GF-D8 (cell line): ENCODE measurements at places on chromosomes 1 and 21.

DNA sequence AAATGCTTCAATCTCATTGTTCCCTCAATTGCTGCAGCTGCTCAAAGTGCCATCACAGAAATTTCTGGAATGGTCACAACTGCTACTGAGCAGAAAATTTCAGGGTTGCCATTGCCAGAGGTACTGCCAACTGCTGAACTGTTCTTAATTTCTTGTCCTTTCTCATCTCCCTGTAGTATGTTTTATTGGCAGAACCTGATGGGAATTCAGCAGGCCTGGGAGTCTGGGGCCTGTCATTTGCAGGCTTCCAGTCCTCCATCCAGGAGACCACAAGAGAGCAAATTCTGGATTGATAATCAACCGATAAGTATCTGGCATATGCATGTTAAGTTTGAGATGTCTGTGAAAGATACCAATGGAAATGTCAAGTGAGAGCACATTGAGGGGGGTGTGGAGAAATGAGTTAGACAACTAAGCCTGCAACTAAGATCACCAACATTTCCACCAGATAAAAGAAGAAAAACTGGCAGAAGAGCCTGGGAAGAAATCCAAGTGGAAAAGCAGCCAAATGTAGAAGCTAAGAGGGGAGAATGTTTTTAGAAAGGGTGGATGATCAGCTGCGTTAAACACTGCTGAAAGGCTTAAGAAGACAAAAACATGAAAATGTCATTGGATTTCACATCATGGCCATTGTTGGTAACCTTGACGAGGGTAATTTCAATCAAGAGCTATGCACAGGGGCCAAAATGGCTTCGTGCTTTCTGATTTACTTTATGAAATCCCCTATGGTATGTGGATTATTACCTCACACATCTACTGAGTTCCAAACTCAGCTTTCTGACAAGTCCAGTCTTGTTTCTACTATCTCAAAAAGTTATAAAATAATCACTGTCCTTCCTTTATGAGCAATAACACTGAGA lies 648.1 kb downstream of the PLPP3 start:
- no peak for DNase-seq

- DNase-seq, result no peak
Measured at GRCh38 chr1:80341021-80341420, 1334.5 kb upstream of the ADGRL4 start.

GRCh38 chr1:216560527-216560926 lies 137.3 kb upstream of the USH2A start:
- DNase-seq, result no peak

GRCh38 chr1:200166411-200166810 lies 138.9 kb downstream of the NR5A2 start:
- DNase-seq, result no peak

DNA sequence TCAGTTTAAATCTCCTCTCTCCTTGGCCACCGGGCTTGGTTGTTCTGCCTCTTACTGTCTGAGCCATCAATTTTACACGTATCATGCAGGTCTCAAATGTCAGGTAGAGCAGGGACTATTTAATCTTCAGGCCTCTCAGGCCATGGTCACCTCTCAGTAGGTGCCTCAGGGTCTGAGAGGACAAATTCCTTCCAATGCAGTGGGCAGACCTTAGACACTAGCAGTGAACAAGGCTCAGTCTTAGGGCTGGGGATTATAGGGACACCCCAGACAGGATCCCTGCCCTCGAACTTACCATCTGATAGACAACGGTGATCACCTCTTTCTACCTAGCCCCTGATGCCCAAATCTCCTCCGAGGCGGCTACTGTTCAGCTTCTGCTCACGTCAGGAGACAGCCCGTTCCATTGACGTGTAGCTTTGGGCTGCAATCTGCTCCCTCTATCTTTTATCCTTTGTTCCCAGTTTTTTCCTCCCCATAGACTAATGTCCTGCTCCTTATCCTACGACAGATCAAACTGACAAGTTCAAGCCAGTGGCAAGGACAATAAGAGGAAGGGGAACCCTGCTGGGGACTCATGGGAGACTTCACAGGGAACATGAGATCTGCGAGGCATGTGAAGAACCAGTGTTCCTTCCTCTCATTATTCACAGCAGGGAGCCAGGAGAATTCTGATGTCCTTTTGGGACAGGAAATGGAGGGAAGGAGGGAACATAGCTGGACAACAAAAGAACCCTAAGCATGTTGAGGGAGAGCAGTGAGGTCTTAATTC lies 1.4 kb upstream of the MYOG start:
- no peak for DNase-seq

- no peak for DNase-seq
Measured at GRCh38 chr1:4301007-4301406, 353.4 kb upstream of the AJAP1 start.

- DNase-seq, result no peak
Measured at GRCh38 chr21:37742532-37742931, 173.7 kb downstream of the KCNJ6 start.

GRCh38 chr1:23483321-23484252 lies at the start of gene ASAP3:
ASAP3 (minus strand) TSS chr1:23484179; CDS start chr1:23484133, 46 bp downstream.
- no peak for DNase-seq

DNA sequence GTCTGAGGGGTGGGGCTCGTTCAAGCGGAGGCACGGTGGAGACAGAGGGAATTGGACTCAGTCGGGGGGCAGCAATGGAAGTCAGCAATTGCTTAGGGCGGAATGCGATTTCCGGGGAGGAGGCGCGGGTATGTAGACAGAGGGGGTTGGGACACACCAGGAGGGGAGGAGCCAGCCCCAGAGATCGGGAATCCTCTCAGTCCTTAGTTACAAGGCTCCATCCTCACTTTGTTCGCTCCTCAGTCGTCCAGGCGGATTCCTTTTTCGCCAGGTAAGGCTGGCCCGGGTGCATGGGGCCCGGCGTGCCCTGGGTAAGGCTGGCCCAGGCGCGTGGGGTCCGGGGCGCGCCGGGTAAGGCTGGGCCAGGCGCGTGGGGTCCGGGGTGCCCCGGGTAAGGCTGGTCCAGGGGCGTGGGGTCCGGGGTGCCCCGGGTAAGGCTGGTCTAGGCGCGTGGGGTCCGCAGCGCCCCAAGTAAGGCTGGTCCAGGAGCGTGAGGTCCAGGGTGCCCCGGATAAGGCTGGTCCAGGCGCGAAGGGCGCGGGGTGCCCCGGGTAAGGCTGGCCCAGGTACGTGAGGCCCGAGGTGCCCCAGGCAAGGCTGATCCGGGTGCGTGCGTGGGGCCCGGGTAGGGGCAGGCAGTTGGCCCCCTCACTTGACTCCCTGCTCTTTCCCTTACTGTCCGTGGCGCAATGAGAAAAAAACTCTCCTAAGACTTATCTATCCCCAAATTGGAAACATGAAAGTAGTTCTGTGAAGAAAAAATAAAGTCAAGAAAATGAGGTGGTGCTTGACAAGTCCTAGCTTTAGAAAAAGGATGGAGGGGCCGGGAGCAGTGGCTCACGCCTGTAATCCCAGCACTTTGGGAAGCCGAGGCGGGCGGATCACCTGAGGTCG lies at the start of gene L1TD1:
TSS of gene L1TD1 (plus strand) at position 199 of the 894 bp plus-strand sequence. CDS start 11,780 bp downstream, outside the sequence.
- DNase-seq, result no peak

- DNase-seq, result no peak
Measured at GRCh38 chr1:94901841-94902240, 25.1 kb downstream of the CNN3 start.

DNA sequence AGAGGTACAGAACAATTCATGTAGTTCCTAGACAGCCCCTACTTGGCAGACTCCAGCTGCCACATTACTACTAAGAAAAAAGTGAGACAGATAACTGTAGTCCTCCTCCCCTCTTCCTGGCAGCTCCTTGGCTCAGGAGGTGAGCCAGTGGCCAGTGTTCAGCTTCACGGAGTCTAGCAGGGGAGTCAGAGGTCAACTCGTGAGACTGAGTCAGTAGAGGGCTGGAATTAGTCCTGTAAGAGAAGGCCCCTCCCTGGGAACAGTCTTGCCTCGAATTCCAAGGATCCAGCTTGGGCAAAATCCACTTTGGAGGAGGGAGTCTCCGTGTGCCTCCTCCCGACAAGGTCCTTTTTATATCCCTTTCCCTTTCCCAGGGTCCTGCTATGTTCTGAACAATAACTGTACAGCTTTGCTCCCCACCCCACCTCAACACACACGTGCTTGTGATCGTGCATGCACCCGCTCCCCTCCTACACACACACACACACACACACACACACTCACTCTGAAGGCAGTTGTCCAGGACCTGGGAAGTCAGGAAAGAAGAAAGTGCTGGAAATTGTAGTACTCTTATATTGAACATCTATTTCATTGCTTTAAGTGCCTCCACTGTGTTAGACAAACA lies 22.5 kb upstream of the SLC27A3 start:
- DNase-seq, result no peak

DNA sequence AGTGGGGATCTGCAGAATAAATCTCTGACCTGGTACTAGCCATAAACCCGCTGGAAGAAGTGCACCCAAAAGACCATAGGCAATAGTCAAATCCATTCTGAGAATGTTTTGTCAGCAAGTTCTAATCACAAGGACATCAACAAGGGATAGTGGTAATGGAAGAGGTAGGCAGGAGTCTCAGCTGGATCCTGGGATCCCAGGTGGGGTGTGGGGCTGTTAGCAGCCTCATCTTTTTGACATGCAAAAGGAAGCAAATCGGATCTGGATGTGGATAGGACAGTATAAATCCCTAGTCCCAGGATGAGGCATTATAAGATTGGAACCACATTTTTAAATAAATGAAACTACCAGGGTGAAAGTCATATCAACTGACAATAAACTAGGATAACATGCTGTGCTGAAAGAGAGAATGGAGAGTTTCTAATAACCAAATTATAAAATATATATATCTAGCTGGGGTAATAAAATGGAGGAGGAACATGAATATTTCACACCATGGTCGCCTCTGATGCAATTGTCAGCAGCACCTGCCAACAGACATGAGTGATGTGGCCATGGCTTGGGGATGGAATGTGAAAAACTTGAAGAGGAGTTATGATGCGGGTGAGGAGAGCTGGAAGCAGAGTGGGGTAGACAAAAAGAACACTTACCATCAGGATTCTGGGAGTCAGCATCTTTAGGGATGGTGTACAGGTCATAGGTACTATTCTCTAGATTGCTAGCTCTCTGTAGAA lies 23.7 kb upstream of the PEX19 start:
- no peak for DNase-seq

GRCh38 chr1:173917635-173918493 lies 737 bp upstream of the SERPINC1 start:
- no peak for DNase-seq

DNA sequence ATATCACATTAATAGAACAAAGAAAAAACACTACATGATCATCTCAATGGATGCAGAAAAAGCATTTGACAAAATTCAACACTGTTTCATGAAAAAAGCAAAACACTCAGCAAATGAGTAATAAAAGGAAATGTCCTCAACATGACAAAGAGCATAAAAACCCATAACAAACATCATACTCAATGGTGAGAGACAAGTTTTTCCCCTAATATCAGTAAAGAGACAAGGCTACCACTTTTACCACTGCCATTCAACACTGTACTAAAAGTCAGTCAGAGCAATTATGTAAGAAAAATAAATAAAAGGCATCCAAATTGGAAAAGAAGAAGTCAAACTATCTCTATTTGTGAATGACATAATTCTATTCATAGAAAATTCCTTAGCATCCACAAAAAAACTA lies 64.3 kb downstream of the ZNF644 start:
- no peak for DNase-seq

- no peak for DNase-seq
Measured at GRCh38 chr1:26391450-26391849, 18.9 kb upstream of the ZNF683 start.

GRCh38 chr21:42346441-42346840 lies 4.4 kb downstream of the TFF2 start:
- no peak for DNase-seq

DNA sequence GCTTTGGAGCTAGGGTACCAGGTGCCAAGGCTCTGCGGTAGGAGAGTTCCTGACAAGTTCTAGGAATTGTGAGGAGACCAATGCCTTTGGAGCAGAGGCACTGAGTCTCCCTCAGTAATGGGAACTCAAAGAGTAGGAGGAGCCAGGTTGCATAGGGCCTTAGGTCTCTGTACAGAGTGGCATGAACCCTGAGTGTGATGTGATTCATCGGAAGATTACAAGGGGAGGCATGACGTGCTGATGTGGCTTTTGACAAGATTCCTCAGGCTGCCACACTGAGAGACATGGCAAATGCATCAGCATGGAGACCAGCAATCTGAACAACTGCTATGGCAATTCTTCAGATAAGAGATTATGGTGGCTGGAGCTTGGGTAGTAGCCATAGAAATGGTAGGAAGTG lies 94.6 kb upstream of the SLC44A3 start:
- DNase-seq, result no peak

DNA sequence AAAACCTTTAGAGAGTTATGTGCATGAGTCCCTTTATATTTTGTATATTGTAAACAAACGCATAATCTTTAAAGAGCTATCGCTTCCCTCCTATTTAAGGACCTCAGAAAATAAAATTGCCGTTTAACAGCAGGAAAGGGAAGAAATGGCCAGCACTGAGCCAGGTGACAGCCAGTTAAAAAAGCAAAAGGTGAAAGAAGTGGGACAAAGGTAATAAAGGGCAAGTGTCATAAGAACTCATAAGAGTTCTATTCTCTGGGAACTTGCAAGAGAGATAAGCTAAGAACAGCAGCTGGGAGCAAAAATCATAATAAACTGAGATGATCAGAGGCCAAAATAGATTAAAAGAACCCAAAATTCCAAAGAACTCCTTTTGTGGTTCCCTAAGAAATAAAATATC lies 520.9 kb upstream of the PKN2 start:
- DNase-seq, result no peak

GRCh38 chr1:39789571-39790110 lies 976 bp upstream of the BMP8B start:
- no peak for DNase-seq

- peak; percentile 88 for DNase-seq
Measured at GRCh38 chr1:55217226-55217986, 2.2 kb upstream of the USP24 start.

DNA sequence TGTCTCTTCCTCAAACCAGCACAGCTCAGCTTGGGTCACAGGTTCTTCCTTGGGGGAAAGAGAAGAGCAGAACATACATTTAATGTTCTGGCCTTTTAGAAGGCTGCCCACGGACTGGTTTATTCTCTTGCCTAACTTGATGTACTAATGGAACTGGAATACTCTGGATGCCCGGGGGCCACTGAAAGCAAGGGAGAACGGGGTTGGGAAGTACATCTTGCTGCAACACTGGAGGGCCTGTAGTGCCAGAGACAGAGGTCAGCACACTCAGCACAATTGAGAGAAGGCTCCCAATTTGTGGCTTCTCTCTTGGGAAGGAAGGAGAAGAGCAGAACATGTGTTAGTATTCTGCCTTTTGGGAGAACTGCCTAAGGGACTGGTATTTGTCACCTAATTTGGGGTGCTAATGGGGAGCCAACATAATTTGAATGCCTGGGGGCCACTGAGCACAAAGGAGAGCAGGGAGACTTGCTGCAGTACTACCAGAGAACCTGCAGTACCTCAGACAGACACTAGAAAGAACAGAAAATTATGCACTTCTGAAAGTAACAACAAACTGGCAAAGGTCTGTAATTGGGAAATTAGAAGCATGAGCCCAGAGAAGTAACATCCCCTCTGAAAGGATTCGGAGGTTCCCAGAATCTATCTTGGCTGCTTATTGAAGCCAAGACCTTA lies 14.1 kb downstream of the ZNF691 start:
- DNase-seq, result no peak
